Erythroblast (primary cell): ENCODE measurements at places on chromosomes 6 and 20.

- no peak for DNase-seq
Observed at GRCh38 chr6:63943826-63944225, 308.2 kb downstream of the PHF3 start.

GRCh38 chr6:32603222-32603621, 13.6 kb upstream of the HLA-DRB1 start:
- no peak for DNase-seq

- no peak for DNase-seq
Observed at GRCh38 chr20:47125508-47125757, 230.8 kb downstream of the EYA2 start.

DNA sequence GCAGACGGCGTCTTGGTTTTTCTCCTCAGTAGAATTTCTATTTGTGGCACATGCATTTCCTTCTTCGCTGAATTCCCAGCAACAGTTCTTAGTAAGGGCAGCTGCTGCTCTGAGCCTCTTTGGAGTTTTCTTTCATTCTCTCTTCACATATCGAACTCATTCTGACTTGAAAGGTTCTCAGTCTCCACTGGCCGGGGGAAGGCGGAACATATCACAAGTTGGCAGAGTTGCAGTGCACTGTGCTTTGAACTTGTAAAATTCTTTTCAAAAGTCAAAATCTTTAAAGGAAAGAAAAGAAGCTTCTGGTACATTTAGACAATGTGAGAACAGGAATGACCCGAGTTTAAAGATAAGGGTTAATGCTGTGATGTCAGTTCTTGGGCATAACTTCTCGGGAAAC, 286.1 kb upstream of the MAP3K7 start:
- DNase-seq: no peak

GRCh38 chr6:155171747-155172449, 91.9 kb upstream of the CLDN20 start:
- no peak for DNase-seq

DNA sequence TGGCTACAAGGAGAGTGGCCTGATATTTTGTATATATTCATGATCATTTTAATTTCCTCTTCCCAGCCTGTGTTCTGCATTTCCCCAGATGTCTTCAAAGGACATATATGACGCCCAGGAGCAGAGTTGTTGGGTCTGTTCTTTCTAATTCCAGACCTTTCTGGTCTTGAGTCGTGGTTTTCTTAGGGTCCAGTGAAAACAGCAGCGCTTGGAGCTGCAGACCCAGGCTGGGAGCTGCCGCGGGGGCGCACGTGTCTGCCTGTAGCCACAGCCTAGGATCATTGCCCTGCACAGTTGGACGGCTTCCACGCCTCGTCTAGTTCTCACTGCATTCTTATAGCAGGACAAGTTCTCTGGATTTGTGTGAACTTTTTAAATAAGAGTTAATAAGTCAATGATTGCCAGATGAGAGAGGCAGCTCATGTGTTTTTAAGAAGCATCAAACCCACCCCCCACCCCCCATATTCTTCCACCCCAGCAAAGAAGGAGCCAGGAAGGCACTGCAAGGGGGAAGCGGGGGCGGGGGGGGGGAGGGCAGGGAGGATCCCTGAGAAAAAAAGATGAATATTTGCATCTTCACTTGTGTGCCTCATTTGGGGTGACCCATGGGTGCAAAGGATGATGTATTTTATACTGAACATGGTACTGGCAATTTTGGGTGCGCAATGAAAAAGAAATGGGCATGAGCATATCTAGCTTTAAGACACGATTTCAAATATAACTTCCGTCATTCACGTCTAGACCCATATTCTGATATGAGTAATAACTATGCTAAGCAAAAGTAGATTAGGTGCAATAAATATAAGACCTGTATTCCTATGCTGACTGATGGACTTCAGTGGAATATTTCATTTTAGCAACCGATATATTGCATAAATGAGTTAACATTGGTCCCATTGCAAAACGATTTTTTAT, 160.0 kb downstream of the TBXT start:
- DNase-seq: no peak

- no peak for DNase-seq
Observed at GRCh38 chr6:33656844-33657243, 35.7 kb downstream of the ITPR3 start.

DNA sequence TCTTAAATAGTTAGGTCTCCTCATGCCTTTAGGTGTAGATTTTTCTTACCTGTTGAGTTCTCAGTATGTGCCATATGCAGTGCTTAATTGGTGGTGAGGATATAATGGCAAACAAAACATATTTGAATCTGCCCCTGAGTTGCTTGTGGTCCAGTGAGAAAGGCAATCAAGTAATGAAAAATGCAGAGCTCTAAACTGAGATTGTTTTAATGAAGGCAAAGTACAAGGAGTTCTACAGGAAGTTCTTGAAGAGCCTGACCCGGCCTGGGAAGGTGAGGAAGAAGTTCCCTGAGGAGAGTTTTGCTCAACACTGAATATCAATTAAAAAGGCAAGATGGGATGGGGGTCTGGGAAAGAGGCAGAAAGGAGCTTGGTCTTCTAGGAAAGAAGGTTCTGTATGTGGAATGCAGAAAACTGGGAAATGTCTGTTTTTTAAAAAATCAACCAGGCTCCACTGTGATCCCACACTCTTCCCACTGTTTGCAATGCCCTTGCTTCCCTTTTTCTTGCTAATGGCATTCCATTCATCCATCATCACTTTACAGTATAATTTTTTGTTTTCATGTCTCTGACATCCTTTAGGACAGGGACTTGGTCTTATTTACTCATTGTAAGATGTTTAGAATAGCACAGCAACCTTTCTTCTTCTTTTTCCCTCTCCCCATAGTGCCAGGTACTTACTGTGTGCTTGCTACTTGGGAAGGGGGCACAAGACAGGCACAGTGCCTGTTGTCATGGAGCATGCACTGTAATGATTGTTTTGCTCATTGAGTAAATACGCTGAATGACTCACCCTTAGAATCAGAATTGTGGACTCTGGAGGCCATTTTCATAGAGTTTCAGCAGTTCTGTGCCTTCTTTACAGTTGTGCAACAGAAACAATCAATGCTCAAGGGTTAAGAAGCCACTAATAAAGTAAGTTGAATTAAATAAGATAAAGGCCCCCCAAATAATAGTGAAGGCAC, 64.3 kb downstream of the ANKS1A start:
- no peak for DNase-seq

DNA sequence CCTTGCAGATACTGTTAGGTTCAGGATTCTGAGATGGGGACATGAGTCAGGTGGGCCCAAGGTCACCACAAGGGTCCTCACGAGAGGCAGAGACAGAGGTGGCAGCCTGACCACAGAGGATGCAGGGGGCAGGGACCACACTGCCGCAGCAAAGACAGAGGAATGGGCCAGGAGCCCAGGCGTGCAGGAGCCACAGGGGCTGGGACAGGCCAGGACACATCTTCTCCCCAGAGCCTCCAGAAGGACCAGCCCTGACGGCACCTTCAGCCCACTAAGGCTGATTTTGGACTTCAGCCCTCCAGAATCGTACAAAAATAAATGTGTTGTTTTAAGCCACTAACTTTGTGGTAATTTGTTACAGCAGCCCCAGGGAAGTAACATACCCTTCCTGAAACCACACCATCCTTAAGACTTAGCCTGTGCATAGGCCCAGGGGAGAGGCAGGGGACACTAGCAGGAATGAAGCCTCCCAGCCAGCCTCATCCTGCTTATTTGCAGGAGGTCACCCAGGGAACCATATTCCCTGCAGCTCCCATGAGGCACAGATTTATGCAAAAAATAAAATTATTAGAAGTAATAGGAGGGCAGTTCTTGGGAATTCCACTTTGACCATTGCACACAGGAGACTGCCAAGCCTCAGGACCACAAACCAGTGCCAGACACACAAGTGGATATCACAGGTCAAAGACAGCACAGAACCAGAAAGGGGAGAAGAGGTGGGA, 119.3 kb upstream of the CST7 start:
- no peak for DNase-seq
